Left ventricle myocardium inferior (tissue), 1 donor: ENCODE measurements at places on chromosomes 3 and 15. TPM values are rescaled to one million over a fixed set of nuclear protein-coding genes. Genes with fewer than 3 reads are reported as not detected.

GRCh38 chr15:34366271-34367065, 528 bp downstream of the LPCAT4 start:
- H3K4me3 ChIP-seq, result peak overlapping the region; percentile 99
- peaks cover 26% of the 10 kb centered on the region for H3K36me3 ChIP-seq
- no peaks in the 10 kb centered on the region for H3K27me3 ChIP-seq
- peaks cover 37% of the 10 kb centered on the region for H3K4me1 ChIP-seq
- peak overlapping the region; percentile 100 for H3K27ac ChIP-seq

GRCh38 chr3:185754920-185755319, 69.9 kb downstream of the IGF2BP2 start:
- peaks cover 20% of the 10 kb centered on the region for H3K4me1 ChIP-seq
- DNase-seq, result no peak
- H3K27ac ChIP-seq, result no peak overlapping the region

GRCh38 chr3:98984024-98984423, 82.5 kb upstream of the DCBLD2 start:
- H3K27ac ChIP-seq, result no peak overlapping the region
- no peak for DNase-seq
- H3K4me1 ChIP-seq, result peaks cover 17% of the 10 kb centered on the region
- H3K36me3 ChIP-seq, result no peaks in the 10 kb centered on the region
- no peaks in the 10 kb centered on the region for H3K27me3 ChIP-seq
- no peak overlapping the region for H3K4me3 ChIP-seq

- H3K4me3 ChIP-seq, result peak overlapping the region; percentile 96
- H3K36me3 ChIP-seq, result peaks cover 11% of the 10 kb centered on the region
- H3K27ac ChIP-seq, result peak overlapping the region; percentile 99
- H3K4me1 ChIP-seq, result peaks cover 60% of the 10 kb centered on the region
- DNase-seq, result no peak
Measured at GRCh38 chr15:82043796-82044372, 1.9 kb downstream of the MEX3B start.

DNA sequence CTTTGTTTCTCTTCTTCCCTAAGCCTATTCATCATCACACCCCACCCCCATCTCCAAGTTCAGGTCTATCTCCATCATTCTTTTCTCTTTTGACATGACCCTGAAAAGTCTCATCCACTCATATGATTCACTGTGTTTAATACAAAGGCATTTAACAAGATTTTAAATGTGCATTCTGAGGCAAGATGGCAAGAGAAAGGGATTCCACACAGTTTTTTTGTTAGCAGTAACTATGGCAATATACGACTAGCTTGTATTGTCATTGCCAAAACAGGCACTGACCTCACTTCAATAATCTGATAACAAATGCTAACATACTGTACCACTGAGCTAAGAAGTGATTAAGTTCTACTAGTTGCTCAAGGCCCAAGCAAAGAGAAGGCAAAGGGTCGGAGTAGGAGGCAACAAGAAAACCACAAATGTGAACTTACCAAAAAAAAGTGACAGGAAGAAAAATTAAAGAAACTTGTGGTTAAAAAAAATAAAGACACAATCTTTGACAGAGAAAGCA, 53.2 kb downstream of the FBN1 start:
- no peaks in the 10 kb centered on the region for H3K27me3 ChIP-seq
- peaks cover 23% of the 10 kb centered on the region for H3K4me1 ChIP-seq
- H3K27ac ChIP-seq, result no peak overlapping the region
- no peak overlapping the region for H3K4me3 ChIP-seq
- H3K36me3 ChIP-seq, result no peaks in the 10 kb centered on the region
- no peak for DNase-seq

DNA sequence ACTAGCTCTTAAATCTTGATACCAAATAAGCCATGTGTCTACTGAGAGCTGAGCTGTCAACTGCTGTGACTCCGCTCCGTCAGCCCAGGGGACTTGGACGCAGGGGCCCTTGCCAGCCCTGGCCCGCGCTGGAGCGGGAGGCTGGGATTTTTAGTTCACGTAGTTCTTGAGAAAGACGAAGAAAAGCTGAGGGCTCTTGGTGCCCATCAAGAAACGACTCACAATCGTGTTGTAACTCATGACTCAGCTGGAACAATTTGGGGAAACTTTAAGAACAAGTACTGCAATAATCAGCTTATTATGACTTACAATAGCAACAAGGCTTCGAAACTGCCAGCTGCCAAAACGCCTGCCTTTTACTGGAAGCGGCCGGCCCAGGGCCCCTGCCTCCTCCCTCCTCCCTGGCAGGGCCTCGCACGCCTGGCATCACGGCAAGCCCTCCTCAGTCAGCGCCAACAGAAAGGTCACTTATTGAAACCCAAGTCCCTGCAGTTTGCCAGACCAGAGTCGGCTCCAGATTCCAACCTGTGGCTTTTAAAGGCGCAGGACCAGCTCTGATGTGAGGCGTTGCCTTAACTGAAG, 60.3 kb downstream of the RGMA start:
- peak overlapping the region; percentile 92 for H3K27ac ChIP-seq
- DNase-seq, result peak; percentile 84
- peak overlapping the region; percentile 35 for H3K4me3 ChIP-seq
- no peaks in the 10 kb centered on the region for H3K27me3 ChIP-seq

GRCh38 chr3:32780735-32781210, 37.0 kb upstream of the TRIM71 start:
- DNase-seq, result peak; percentile 39
- peak overlapping the region; percentile 76 for H3K4me3 ChIP-seq
- no peaks in the 10 kb centered on the region for H3K27me3 ChIP-seq
- peak overlapping the region; percentile 56 for H3K27ac ChIP-seq
- H3K4me1 ChIP-seq, result peaks cover 15% of the 10 kb centered on the region

CCDC80 gene
- total RNA-seq, result 171 TPM

GRCh38 chr3:186519021-186519658, 25.0 kb downstream of the CRYGS start:
- no peaks in the 10 kb centered on the region for H3K4me1 ChIP-seq
- H3K27me3 ChIP-seq, result peaks cover 54% of the 10 kb centered on the region
- no peak for DNase-seq
- no peak overlapping the region for H3K27ac ChIP-seq

TRAK1 gene
- 264 TPM for total RNA-seq

DNA sequence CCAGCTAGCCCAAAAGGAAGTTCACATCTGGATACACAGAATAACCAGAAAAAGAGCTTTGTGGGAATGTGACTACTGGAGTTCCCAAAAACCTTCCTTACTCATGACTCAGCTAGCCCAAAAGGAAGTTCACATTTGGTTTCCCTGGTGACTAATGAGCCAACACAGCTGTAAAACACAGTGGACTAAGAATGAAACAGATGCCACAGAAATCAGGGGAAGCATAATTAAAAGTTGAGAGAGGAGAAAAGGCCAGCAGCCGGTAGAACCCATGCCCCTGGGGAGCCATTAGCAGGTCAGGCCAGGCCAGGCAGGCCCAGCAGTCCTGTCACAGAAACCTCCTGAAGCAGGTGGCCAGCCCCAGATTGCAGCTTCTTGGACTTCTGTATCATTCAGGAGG, 130.3 kb downstream of the GHSR start:
- H3K27me3 ChIP-seq, result no peaks in the 10 kb centered on the region
- H3K27ac ChIP-seq, result peak overlapping the region; percentile 74
- H3K4me1 ChIP-seq, result peaks cover 100% of the 10 kb centered on the region
- H3K36me3 ChIP-seq, result peaks cover 14% of the 10 kb centered on the region
- no peak overlapping the region for H3K4me3 ChIP-seq

DNA sequence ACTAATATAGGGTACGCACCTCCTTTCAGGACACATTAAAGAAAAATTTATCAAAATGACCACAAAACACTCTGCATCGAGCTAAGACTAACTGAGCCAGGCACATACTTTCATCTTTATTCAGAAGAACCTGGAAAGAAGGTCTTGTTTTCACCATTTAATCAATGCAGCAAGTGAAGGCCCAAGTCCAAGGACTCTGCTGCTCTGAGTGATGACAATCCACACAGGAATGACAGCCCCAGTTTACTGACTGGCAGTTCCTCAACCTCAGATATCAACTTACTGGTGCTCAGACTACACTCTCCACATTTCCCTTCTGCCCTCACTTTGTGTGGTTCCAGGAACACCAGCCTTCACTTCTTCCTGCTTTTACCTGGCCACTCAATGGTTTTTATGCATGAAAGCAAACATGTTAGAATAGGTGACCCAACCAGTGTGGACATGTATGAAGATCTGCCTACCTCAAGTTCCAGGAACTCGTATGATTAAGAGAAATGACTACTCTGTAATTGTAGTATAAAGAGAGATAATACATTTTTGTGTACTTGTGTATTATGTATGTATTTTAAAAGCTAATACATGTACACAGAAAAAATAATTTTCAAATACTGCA, 29.1 kb upstream of the RASA2 start:
- H3K27ac ChIP-seq, result no peak overlapping the region
- no peaks in the 10 kb centered on the region for H3K27me3 ChIP-seq
- H3K4me1 ChIP-seq, result peaks cover 13% of the 10 kb centered on the region
- DNase-seq, result no peak
- no peaks in the 10 kb centered on the region for H3K36me3 ChIP-seq
- no peak overlapping the region for H3K4me3 ChIP-seq

CCDC54 gene
- not detected for total RNA-seq

GRCh38 chr3:63911873-63912767, at the start of gene SCAANT1:
Gene SCAANT1 (minus strand): TSS chr3:63912383.
- H3K36me3 ChIP-seq, result peaks cover 23% of the 10 kb centered on the region
- peak within 1 kb of the TSS; percentile 78 for H3K4me3 ChIP-seq
- peak; percentile 92 for DNase-seq
- peaks cover 58% of the 10 kb centered on the region for H3K4me1 ChIP-seq
- no peaks in the 10 kb centered on the region for H3K27me3 ChIP-seq
- H3K27ac ChIP-seq, result peak within 1 kb of the TSS; percentile 99

DPPA4 gene
- not detected for total RNA-seq

DNA sequence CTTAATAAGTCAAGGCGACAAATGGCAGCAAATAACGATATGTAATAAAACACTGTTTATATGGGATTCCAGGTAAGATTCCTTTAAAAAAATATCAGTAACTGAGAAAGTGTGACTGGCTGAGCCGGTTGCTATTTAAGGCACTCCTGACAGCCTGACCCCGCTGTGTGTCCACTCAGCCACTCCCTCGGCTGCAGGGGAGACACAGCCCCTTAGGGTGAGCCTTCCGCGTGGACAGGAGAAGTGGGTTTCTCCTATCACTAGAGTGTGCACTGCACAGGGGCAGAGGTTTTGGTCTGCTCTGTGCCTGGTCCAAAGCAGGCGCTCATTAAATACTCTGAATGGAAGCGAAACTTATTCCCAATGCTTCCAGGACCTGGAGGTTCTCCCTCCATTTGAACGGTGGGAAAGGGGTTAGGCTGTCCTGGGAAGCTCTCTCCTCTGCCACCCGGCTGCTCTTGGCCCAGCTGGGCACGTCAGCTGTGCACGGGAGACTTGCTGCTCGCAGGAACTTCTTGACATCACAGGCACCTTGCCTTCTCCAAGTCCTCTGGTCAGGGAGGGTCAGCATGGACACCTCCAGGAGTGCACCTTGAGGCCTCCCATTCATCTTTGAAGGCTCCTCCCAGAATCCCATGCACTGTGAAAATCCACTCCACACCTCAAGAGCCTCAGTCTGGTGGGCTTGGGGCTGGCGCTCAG, 43.3 kb upstream of the SLCO2A1 start:
- no peak overlapping the region for H3K27ac ChIP-seq

DNA sequence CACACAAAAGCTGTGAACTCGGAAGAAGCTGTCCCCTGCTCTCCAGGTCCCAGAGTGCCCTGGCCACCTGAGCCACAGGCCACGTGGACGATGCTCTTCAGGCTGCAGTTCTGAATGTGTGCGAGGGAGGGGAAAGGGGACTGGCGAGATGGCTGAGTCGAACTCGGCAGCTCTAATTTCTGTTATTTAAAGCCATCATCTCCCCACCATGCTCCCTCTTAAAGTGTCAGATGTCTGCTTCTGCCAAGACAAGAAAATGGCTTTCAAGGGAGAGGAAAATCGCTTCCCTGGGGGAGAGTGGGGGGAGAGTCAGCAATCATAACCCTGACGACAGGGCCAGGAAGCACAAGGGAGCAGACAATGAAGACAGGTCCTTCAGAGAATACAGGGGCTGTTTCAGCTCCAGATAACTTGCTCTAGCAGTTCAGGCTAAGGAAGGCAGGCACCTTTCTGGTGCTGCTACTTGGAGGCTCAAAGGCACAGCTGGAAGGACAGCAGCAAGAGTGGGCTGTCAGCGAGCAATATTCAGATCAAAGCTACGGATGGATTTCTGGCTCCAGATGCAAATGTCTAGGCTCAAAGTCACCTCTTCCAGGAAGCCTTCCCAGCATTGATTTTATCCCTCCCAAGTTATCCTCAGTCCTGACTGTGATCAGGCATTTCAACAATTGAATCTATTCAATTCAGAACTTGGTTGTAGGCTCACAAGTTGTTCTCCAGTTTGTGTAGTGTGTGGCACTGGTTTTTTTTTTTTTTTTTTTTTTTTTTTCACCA, 15.5 kb upstream of the CCDC33 start:
- no peak for DNase-seq
- no peak overlapping the region for H3K27ac ChIP-seq
- H3K4me1 ChIP-seq, result no peaks in the 10 kb centered on the region
- H3K27me3 ChIP-seq, result peaks cover 33% of the 10 kb centered on the region

GRCh38 chr15:92917598-92918407, 17.7 kb downstream of the CHD2 start:
- no peaks in the 10 kb centered on the region for H3K27me3 ChIP-seq
- peak overlapping the region; percentile 43 for H3K4me3 ChIP-seq
- peaks cover 98% of the 10 kb centered on the region for H3K4me1 ChIP-seq
- DNase-seq, result peak; percentile 93
- H3K36me3 ChIP-seq, result peaks cover 6% of the 10 kb centered on the region
- peak overlapping the region; percentile 86 for H3K27ac ChIP-seq

GRCh38 chr3:44065311-44066094, 176.2 kb upstream of the TOPAZ1 start:
- H3K4me1 ChIP-seq, result peaks cover 6% of the 10 kb centered on the region
- H3K27me3 ChIP-seq, result peaks cover 35% of the 10 kb centered on the region

ERICH6 gene
- total RNA-seq, result 0.55 TPM

EPHB1 gene
- 1.3 TPM for total RNA-seq

COL6A5 gene
- not detected for total RNA-seq

DNA sequence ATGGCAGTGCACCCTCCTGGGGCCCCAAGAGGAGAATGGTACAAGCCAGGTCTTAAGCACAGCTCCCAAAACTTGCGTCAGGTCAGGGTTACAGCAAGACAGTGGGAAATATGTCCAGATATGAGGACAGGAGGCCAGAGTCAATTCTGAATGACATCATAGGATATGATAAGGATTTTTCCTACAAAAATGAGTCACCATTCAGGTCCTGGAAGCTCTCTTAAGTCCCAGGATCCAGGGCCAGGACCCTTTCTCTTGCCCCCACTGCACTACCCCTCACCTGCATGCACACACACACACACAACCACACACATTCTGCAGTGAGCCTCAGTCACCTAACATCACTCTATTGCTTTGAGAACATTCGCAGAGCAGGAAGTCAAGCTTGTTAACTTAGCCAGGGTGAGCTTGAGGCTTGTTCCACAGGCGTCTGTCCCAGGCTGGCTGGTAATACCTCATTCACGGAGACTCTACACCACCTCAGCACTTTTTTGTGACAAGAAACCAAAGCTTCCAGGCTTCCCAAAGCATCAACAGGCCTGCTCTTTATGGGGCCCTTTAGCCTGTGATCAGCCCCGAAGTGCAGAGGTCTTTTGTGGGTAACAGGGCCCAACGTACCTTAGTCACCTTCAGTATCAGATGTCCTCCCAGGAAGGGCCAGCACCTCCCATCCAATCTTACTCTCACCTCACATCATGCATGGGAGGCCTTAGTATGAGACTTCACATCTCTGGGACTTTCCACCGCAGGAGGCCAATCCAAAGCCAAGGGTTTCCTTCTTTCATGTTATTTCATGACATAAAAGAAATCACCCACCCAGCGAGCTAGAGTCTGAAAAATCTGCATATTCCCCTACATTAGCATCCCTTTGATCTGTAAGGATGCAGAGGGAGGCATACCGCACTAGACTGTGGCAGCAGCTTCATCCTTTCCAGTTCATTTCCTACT, 74.0 kb upstream of the LIPC start:
- H3K27ac ChIP-seq, result no peak overlapping the region
- DNase-seq, result no peak
- no peaks in the 10 kb centered on the region for H3K36me3 ChIP-seq
- no peak overlapping the region for H3K4me3 ChIP-seq
- no peaks in the 10 kb centered on the region for H3K27me3 ChIP-seq
